Karpas-422 (cell line): ENCODE measurements at places on chromosomes 3 and 15. TPM values are rescaled to one million over a fixed set of nuclear protein-coding genes. Genes with fewer than 3 reads are reported as not detected.

DNA sequence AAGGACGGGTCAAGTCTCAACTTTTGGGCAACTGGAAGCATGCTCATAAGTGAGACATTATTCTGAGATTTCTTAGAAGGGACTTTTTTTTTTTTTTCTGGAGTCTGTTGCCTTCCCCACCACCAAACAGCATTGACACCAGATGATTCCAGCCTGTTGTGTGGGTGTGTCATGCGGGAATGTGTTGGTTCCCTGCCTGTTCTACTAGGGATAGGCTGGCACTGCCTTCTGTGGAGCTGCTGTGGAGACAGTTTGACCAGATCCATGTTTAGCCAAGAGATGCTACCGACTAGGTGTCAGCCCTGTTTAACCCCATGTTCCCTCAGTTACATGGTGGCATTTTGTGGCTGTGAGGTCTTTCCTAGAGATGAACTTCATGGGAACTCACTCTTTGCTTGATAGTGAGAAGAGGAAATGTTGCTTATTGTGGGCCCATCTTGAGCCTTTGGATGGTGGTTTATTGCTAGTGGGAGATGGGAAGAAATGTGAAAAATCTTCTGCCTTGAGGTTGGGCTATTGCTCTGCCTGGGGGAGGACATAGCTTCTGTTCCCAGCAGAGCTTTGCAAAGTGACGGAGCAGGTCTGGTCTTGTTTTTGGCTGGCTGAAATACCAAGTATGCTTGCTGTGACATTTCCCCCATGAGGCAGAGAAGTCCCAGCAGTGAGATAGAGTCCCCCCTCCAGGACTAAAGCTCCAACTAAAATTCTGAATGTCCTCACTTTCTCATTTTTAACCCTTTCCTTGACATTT is 31.3 kb downstream of the TRAK1 start:
- DNase-seq: no peak
- peaks cover 65% of the 10 kb centered on the region for H3K4me1 ChIP-seq
- 0 out of 2 replicates have a peak, but pooled peaks cover 16% of the 10 kb centered on the region for H3K36me3 ChIP-seq

- DNase-seq: no peak
- no peaks in the 10 kb centered on the region for H3K27me3 ChIP-seq
- no peak overlapping the region for H3K27ac ChIP-seq
- H3K36me3 ChIP-seq: no peaks in the 10 kb centered on the region
- no peak overlapping the region for H3K4me3 ChIP-seq
Measured at GRCh38 chr15:62622775-62623174, 419.8 kb upstream of the TPM1 start.

DNA sequence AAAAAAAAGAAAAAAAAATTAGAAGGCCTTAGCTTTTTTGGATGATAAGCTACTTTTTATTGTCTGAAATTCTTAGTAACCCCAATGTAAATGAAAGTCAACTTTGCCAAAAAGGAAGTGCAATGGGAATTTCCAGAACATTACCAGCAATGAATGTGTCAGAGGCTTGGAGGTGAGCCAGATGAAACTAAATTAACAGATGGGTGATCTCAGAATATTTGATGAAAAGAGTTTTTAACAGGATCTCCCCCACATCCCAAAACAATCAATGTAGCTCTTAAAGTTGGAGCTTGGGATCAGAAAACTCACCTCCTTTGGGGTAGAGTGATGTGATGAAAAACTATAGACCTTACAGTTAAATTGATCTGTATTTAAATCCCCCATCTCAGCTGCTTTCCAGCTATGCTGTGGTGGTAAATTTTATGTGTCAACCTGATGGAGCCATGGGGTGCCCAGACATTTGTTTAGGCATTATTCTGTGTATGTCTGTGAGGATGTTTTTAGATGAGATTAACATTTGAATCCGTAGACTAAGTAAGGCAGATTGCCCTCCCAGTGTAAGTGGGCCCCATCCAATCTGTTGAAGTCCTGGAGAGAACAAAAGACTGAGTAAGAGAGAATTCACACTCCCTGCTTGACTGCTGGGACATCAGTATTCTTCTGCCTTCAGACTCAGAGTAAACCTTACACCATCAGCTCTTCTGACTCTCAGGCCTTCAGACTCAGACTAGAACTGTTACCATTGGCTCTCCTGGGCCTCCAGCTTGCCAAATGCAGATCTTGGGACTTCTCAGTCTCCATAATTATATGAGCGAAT is 84.3 kb upstream of the TNFSF10 start:
- H3K4me1 ChIP-seq: no peaks in the 10 kb centered on the region
- H3K36me3 ChIP-seq: no peaks in the 10 kb centered on the region
- no peak for DNase-seq

GRCh38 chr15:35757361-35757760 is 211.4 kb upstream of the DPH6 start:
- DNase-seq: no peak
- H3K36me3 ChIP-seq: no peaks in the 10 kb centered on the region
- H3K27me3 ChIP-seq: no peaks in the 10 kb centered on the region
- H3K4me3 ChIP-seq: no peak overlapping the region

DNA sequence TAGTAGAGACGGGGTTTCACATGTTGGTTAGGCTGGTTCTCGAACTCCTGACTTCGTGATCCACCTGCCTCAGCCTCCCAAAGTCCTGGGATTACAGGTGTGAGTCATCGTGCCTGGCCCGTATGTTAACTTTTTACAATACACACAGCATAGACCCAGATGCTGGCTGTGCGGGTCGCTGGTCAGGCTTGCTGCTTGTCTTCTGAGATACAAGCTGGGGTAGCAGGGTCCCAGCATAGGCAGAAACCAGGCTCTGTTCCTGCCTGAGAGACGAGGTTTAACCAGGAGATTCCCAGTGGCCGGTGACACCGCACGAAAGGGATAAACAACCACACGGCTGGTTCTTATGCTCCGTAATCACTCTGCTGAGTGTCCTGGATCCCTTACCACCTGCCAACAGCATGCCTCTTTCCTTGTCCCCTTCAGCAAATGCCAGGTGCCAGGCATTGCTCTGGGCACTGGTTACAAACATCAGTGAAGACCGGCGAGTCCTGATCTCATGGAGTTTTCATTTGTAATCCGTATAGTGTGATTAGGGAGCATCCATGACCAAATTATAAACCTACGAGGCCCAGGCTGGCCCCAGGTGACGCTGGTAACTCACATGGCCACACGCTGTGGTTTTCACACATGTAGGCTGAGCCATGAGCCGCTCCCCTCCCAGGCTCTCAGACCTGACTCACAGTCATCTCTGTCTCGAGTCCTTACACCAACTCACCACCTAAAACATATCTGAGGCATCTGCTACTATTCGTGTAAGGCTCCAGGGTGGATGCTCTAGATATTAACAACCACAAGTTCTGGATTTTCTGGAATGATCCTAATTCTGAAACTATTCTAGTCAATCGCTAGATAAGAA is 125.7 kb downstream of the PDZRN3 start:
- DNase-seq: no peak
- H3K36me3 ChIP-seq: no peaks in the 10 kb centered on the region
- H3K27ac ChIP-seq: no peak overlapping the region
- no peak overlapping the region for H3K4me3 ChIP-seq
- H3K4me1 ChIP-seq: peaks cover 10% of the 10 kb centered on the region
- H3K27me3 ChIP-seq: no peaks in the 10 kb centered on the region

- H3K4me1 ChIP-seq: peaks cover 12% of the 10 kb centered on the region
- no peaks in the 10 kb centered on the region for H3K27me3 ChIP-seq
- H3K4me3 ChIP-seq: no peak overlapping the region
- no peaks in the 10 kb centered on the region for H3K36me3 ChIP-seq
- no peak for DNase-seq
Measured at GRCh38 chr3:42662037-42662812, 8.7 kb downstream of the ZBTB47 start.

- H3K4me3 ChIP-seq: no peak overlapping the region
- H3K27me3 ChIP-seq: no peaks in the 10 kb centered on the region
- no peak for DNase-seq
Measured at GRCh38 chr3:46830801-46831200, 32.4 kb downstream of the MYL3 start.

- H3K36me3 ChIP-seq: no peaks in the 10 kb centered on the region
- DNase-seq: no peak
Measured at GRCh38 chr15:85276508-85276907, 103.9 kb upstream of the AKAP13 start.

- no peak overlapping the region for H3K27ac ChIP-seq
- H3K27me3 ChIP-seq: no peaks in the 10 kb centered on the region
- no peaks in the 10 kb centered on the region for H3K4me1 ChIP-seq
Measured at GRCh38 chr3:153290268-153291015, 128.4 kb downstream of the RAP2B start.

DNA sequence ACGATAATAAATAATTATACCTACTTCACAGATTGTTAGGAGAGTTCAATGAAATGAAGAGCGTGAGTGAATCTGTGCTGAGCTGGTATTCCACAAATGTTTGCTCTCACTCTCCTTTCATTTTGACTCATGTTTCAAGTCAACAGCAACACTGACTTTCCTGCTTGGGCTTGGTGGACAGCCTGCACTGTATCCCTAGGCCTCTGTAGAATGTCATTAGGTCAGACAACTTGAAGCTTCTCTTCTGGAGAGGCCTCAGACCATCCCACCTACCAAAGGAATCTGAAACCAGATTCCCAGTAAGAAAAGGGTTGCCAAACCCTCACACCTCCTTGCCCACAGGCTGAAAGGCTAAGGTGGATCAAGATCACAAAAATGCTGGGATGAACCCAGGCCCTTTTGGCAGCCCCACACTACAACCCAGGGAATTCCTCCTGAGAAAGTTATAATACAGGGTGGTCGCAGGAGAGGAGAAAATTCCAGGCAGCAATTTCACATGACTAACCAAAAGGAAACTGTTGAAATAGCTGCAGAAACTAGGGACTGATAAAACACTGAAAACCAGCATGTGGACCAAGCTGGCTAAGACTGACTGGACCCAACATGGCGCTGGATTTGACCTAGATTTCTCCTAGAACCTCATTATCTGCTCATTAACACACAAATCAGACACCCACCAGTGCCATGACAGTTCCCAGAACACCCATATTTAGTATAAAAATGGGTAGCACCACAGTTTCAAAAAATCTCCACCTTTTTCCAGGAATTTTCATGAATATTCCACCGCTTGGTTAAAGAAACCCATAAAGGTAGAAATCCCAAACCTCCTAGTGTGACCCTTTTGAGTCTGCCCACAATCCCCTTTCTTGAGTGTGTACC is 57.0 kb upstream of the ZNF148 start:
- no peak for DNase-seq
- no peaks in the 10 kb centered on the region for H3K27me3 ChIP-seq
- H3K27ac ChIP-seq: peak overlapping the region; percentile 65

GRCh38 chr3:196169836-196170240 is 41.4 kb downstream of the ZDHHC19 start:
- H3K4me1 ChIP-seq: no peaks in the 10 kb centered on the region
- H3K36me3 ChIP-seq: no peaks in the 10 kb centered on the region
- H3K27me3 ChIP-seq: no peaks in the 10 kb centered on the region

DNA sequence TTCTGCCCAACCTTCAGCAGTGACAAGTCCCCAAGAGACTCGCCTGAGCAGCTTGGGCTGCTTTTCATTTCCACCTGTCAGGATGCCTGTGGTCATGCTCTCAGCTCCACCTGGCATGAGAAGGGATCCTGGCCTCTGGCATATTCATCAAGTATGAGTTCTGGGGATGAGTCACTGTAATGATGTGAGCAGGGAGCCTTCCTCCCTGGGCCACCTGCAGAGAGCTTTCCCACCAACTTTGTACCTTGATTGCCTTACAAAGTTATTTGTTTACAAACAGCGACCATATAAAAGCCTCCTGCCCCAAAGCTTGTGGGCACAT is 3.5 kb downstream of the MYD88 start:
- no peak overlapping the region for H3K27ac ChIP-seq
- no peak for DNase-seq
- H3K4me1 ChIP-seq: peaks cover 28% of the 10 kb centered on the region
- H3K4me3 ChIP-seq: no peak overlapping the region

- no peaks in the 10 kb centered on the region for H3K27me3 ChIP-seq
- DNase-seq: peak; percentile 91
- H3K27ac ChIP-seq: no peak overlapping the region
- no peaks in the 10 kb centered on the region for H3K36me3 ChIP-seq
- H3K4me1 ChIP-seq: peaks cover 24% of the 10 kb centered on the region
Measured at GRCh38 chr3:20340324-20340928, 154.4 kb upstream of the SGO1 start.

DNA sequence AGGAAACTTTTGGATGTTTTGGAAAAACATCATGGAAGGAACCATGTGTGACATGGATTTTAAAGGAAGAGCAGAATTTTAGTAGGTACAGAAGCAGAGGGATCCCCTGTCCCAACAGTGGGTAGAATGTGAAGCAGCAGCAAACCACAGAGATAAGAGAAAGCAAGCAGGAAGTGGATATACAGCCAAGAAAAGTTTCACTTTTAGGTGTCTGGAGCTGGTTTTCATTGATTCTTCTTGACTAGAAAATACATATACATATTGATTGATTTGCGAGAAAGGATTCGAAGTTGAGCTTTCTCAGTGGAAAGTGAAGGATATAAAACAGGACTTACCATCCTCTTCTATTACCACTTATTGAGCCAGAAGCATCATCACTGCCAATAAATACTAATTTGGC is 133.5 kb downstream of the KCNMB2 start:
- no peak for DNase-seq
- no peaks in the 10 kb centered on the region for H3K4me1 ChIP-seq
- no peak overlapping the region for H3K27ac ChIP-seq
- no peak overlapping the region for H3K4me3 ChIP-seq
- no peaks in the 10 kb centered on the region for H3K36me3 ChIP-seq
- H3K27me3 ChIP-seq: no peaks in the 10 kb centered on the region

DNA sequence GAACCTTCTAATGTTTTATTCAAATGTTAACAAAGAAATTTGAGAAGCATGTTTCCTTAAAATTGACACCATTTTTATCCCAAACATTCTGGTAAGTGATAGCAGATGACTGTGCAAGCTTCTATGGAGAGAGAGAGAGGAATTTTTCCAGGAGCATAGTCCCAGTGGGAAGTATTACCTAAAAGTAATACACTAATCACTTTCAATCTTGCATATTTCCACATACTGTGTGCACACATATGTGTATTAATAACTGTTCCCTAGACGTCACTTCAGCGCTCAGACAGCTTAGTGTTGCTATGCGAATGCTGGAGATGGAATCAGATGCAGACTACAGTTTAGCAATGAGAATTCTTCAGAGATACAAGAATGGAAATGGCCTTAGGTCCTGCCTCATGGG is 424.3 kb upstream of the TPRG1 start:
- H3K36me3 ChIP-seq: no peaks in the 10 kb centered on the region

DNA sequence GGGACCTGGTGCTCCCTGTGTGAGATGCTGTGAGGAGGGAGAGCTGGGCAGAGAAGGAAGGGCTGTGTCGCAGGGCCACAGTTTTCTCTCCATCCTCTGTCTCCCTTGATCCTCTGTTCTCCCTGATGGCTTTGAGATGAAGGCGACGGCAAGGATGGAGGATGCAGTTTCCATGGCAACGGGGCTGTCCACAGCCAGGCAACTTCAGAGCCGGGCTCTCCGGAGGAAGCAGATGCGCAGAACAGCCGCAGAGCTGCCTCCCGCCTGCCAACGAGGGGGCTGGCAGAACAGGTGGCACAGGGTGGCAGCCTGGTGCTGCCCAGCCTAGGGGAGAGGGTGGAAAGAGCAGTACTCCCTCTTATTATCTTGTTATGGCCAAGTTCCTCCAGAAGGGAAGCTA is 9.9 kb upstream of the GRM2 start:
- DNase-seq: no peak
- no peak overlapping the region for H3K27ac ChIP-seq

- DNase-seq: peak; percentile 74
- no peak overlapping the region for H3K27ac ChIP-seq
- no peaks in the 10 kb centered on the region for H3K4me1 ChIP-seq
- H3K4me3 ChIP-seq: no peak overlapping the region
- H3K27me3 ChIP-seq: no peaks in the 10 kb centered on the region
- no peaks in the 10 kb centered on the region for H3K36me3 ChIP-seq
Measured at GRCh38 chr3:151282921-151283320, 4.6 kb upstream of the P2RY14 start.

- peak overlapping the region; percentile 31; the same call in 1 of the 2 replicates for H3K4me3 ChIP-seq
- peaks cover 92% of the 10 kb centered on the region for H3K4me1 ChIP-seq
- no peaks in the 10 kb centered on the region for H3K36me3 ChIP-seq
Measured at GRCh38 chr15:77017761-77018720, 23.1 kb downstream of the PSTPIP1 start.

Gene GOLGA8Q
- total RNA-seq: not detected in 2 replicates

Gene UACA
- total RNA-seq: not detected in 2 replicates

Gene B3GALNT1
- total RNA-seq: 5.7 and 6.4 TPM in 2 replicates
